ENCODE measurements at places on chromosomes 16 and 17.
A peak's percentile ranks its signal among the peaks of the same experiment; 100 is the strongest.

DNA sequence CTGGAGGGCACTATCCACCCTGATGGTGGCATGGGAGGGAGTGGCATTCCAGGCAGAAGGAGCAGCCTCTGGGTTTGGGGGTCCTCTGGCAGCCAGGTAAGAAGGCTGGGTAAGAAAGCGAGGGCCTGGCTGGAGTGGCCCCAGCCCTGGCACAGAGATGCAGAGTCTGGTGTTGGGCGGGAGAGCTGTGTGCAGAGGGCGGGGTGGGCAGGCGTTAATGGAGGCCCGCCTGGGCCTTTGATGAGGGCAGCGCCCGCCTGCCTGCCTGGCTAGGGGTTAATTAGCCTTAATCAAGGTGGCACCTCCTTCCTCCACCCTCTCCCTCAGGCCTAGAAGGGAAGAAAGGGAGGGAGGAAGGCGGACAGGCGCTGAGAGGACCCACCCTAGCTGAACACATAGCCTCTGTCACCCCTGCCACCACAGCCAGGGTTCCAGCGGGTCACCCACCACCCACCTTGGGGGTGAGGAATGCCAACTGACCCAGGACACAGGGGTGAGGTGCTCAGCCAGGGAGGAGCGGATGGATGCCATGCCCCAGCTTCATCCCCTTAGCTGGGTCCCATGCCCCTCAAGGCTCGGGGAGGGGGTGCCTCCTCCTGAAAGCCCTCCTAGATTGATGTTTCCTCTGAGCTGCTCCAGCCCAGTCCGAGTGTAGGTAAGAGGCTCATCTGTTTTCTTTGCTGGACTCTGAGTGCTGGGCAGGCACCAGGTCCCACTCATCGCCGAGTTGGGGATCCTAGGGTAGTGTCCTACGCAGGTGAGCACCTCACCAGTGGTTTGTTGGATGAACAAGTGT is 13.4 kb upstream of the FAM83G start:
- no peak for DNase-seq
- no peaks in the 10 kb centered on the region for H3K4me1 ChIP-seq
- no peak overlapping the region for H3K4me3 ChIP-seq
- no peaks in the 10 kb centered on the region for H3K27me3 ChIP-seq
- H3K36me3 ChIP-seq, result no peaks in the 10 kb centered on the region

- H3K27me3 ChIP-seq, result no peaks in the 10 kb centered on the region
- H3K4me1 ChIP-seq, result no peaks in the 10 kb centered on the region
- peak; percentile 61 for DNase-seq
- H3K27ac ChIP-seq, result no peak overlapping the region
- no peaks in the 10 kb centered on the region for H3K36me3 ChIP-seq
These were observed 150.3 kb downstream of the ASIC2 start for GRCh38 chr17:33142705-33143299.

DNA sequence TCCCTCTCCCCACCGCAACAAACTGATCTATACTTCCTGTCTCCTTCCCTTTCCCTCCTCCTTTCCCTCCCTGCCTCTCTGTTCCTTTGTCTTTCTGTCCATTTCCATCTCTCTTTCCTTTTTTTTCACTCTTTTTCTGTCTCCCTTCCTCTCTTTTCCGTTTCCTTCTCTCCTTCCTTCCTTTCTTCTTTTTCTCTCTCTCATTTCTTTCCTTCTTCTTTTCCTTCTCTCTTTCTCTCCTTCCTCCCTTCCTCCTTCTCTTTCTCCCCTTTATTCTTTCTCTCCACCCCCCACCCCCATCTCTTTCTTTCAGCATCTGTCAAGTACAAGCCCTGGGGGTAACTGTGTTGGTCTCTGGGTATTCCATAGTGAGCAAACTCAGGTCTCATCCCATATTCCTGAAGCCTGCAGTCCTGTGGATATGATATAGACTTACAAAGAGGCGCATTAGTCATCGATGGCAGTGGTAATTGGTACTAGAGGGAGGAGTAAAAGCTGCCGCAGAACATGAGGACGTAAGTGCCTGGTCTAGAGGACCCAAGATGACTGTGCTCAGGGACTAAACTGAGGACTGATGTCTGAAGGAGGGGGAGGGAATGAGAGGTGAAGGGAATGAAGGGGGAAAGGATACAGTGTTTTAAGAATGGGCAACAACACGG is 50.4 kb downstream of the VAT1L start:
- peaks cover 6% of the 10 kb centered on the region for H3K4me1 ChIP-seq
- no peaks in the 10 kb centered on the region for H3K27me3 ChIP-seq
- H3K36me3 ChIP-seq, result no peaks in the 10 kb centered on the region
- H3K27ac ChIP-seq, result no peak overlapping the region

GRCh38 chr16:20849589-20850390 is 43.5 kb downstream of the REXO5 start:
- H3K36me3 ChIP-seq, result peaks cover 5% of the 10 kb centered on the region
- peak; percentile 86 for DNase-seq
- no peak overlapping the region for H3K27ac ChIP-seq
- H3K4me1 ChIP-seq, result no peaks in the 10 kb centered on the region

GRCh38 chr17:6577686-6578263 is 21.4 kb upstream of the PITPNM3 start:
- no peak overlapping the region for H3K4me3 ChIP-seq
- H3K27ac ChIP-seq, result no peak overlapping the region
- DNase-seq, result no peak
- no peaks in the 10 kb centered on the region for H3K4me1 ChIP-seq

- no peak overlapping the region for H3K27ac ChIP-seq
- no peaks in the 10 kb centered on the region for H3K36me3 ChIP-seq
- H3K27me3 ChIP-seq, result 0 out of 2 replicates have a peak, but pooled peaks cover 2% of the 10 kb centered on the region
- no peaks in the 10 kb centered on the region for H3K4me1 ChIP-seq
- no peak overlapping the region for H3K4me3 ChIP-seq
These were observed 302.9 kb upstream of the XYLT1 start for GRCh38 chr16:17773698-17774101.

DNA sequence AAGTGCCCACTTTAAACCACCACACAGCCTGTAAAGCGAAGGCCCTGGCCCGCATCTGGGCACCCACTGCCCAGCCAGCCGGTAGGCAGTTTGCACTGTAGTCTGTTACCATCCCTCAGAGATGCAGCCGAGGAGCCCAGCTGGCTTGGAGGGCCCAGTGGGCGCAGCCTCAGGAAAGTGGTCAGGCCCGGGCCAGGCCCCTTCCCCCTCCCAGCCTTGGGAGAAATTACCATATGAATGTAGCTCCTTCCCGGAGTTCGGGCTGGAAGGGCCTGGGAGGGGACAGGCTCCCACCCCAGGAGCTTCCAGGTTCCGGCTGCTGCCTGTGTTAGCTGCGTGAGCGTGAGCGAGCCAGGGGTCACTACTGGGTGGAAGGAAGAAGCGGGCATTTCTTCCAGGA is 325.4 kb downstream of the SEC14L1 start:
- H3K27ac ChIP-seq, result peak overlapping the region; percentile 97
- H3K27me3 ChIP-seq, result no peaks in the 10 kb centered on the region
- no peak for DNase-seq
- H3K4me1 ChIP-seq, result peaks cover 81% of the 10 kb centered on the region

- H3K4me3 ChIP-seq, result no peak overlapping the region
- H3K36me3 ChIP-seq, result no peaks in the 10 kb centered on the region
- no peak overlapping the region for H3K27ac ChIP-seq
- no peaks in the 10 kb centered on the region for H3K27me3 ChIP-seq
- H3K4me1 ChIP-seq, result no peaks in the 10 kb centered on the region
These were observed 195.8 kb downstream of the KCNJ2 start for GRCh38 chr17:70365091-70365583.

DNA sequence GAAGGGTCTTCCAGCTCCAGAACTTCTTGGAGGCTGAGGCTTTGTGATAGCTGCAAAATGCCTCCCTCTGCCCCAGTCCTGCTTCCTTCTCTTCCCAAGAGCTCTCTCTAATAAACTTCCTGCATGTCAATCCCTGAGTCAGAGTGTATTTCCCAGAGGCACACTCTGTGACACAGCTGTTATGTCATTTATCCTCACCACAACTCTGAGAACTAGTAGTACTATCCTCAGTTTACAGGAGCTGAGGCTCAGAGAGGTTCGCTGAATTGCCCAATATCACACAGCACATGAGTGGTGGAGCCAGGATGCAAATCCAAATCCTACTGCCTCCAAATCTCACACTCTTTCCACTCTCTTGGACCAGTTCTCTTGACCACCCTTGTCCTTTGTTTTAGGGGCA is 20.0 kb downstream of the UNC45B start:
- no peaks in the 10 kb centered on the region for H3K4me1 ChIP-seq
- no peak for DNase-seq

GRCh38 chr17:76154292-76154691 is 13.2 kb upstream of the FOXJ1 start:
- no peak for DNase-seq
- H3K4me1 ChIP-seq, result no peaks in the 10 kb centered on the region
- no peak overlapping the region for H3K27ac ChIP-seq
- no peaks in the 10 kb centered on the region for H3K27me3 ChIP-seq
- H3K4me3 ChIP-seq, result no peak overlapping the region
- H3K36me3 ChIP-seq, result no peaks in the 10 kb centered on the region

- H3K4me1 ChIP-seq, result no peaks in the 10 kb centered on the region
- H3K27me3 ChIP-seq, result no peaks in the 10 kb centered on the region
- no peak overlapping the region for H3K4me3 ChIP-seq
- no peak overlapping the region for H3K27ac ChIP-seq
These were observed 334.8 kb downstream of the MAF start for GRCh38 chr16:79265701-79266100.

GRCh38 chr16:25372716-25373115 is 115.1 kb upstream of the ZKSCAN2 start:
- DNase-seq, result no peak
- H3K4me1 ChIP-seq, result no peaks in the 10 kb centered on the region
- no peaks in the 10 kb centered on the region for H3K36me3 ChIP-seq
- no peak overlapping the region for H3K4me3 ChIP-seq
- no peak overlapping the region for H3K27ac ChIP-seq

DNA sequence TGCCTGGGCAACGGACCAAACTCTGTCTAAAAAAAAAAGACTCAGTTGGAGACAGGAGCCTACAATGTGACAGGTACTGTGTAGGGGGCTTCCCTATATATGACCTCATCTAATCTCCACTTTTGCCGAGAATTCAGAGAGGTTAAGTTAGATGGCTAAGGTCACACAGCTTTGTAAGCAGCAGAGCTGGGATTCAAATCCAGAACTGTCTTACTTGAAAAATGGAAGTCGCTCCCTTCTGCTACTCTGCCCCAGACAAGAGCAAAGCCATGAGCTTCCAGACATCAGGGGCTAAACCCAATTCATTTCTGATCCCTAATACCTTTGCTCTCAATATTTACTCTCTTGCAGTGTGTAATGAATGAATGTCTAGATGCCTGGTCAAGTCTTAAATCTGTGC is 41.5 kb upstream of the ABCC12 start:
- no peaks in the 10 kb centered on the region for H3K36me3 ChIP-seq
- H3K4me1 ChIP-seq, result no peaks in the 10 kb centered on the region
- H3K4me3 ChIP-seq, result no peak overlapping the region
- H3K27me3 ChIP-seq, result no peaks in the 10 kb centered on the region
- no peak for DNase-seq
- no peak overlapping the region for H3K27ac ChIP-seq

- no peak overlapping the region for H3K27ac ChIP-seq
- DNase-seq, result no peak
- no peaks in the 10 kb centered on the region for H3K27me3 ChIP-seq
- H3K36me3 ChIP-seq, result no peaks in the 10 kb centered on the region
- no peaks in the 10 kb centered on the region for H3K4me1 ChIP-seq
- no peak overlapping the region for H3K4me3 ChIP-seq
These were observed 39.3 kb upstream of the SLC38A10 start for GRCh38 chr17:81334391-81334901.

DNA sequence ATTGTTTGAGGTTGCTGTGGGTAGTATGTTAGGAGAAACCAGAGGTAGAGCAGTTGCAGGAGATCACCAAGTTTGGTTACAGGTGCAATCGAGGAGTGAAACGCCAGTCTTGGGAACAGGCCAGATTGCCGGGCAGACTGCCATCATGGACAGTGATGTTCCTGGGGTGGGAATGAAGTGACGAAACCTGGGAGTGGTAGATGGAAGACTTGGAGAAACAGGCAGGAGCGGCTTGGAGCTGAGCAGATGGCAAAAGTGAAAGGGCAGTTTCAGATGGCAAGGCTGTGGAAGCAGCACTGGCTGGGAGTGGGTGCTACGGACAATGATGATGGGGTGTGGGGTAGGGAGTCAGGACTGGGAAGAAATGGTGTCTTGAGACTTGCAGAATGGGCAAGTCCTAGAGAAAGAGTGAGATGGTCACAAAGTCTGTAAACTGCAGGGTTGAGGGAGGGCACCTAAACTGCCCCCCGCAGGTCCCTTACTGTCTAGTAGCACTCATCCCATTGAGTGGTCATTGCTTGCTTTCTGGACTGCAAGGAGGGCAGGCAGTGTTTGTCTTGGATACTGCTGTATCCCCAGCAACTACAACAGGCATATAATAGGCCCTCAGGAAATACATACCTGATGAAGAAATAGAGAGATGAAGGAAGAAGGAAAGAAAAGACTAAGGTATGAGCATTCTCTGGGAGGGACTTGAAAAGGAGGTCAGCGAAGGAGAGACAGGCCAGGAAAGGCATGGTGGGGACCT is 29.5 kb upstream of the ULK2 start:
- no peak for DNase-seq
- H3K36me3 ChIP-seq, result peaks cover 5% of the 10 kb centered on the region
- no peak overlapping the region for H3K27ac ChIP-seq
- H3K4me3 ChIP-seq, result no peak overlapping the region
- H3K27me3 ChIP-seq, result no peaks in the 10 kb centered on the region

DNA sequence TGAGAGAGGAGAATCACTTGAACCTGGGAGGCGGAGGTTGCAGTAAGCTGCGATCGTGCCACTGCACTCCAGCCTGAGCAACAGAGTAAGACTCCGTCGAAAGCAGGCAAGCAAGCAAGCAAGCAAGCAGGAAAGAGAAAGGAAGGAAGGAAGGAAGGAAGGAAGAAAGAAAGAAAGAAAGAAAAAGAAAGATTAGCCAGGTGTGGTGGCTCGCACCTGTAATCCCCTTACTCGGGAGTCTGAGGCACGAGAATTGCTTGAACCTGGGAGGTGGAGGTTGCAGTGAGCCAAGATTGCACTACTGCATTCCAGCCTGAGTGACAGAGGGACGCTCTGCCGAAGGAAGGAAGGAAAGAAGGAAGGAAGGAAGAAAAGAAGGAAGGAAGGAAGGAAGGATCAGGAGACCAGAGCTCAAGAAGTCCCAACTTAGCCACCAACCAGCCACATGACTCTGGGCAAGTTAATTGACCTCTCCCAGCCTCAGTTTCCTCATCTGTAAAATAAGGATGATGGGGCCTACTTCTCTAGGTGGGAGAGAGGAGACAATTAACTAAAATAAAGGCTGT is 6.5 kb downstream of the GFAP start:
- H3K4me3 ChIP-seq, result no peak overlapping the region
- DNase-seq, result no peak
- peaks cover 5% of the 10 kb centered on the region for H3K4me1 ChIP-seq
- no peaks in the 10 kb centered on the region for H3K36me3 ChIP-seq
